SJSA1 (cell line): ENCODE measurements at places on chromosomes 7 and 10.
A peak's percentile ranks its signal among the peaks of the same experiment; 100 is the strongest.

- no peak for DNase-seq
Observed at GRCh38 chr7:124940306-124940705, 10.7 kb upstream of the POT1 start.

DNA sequence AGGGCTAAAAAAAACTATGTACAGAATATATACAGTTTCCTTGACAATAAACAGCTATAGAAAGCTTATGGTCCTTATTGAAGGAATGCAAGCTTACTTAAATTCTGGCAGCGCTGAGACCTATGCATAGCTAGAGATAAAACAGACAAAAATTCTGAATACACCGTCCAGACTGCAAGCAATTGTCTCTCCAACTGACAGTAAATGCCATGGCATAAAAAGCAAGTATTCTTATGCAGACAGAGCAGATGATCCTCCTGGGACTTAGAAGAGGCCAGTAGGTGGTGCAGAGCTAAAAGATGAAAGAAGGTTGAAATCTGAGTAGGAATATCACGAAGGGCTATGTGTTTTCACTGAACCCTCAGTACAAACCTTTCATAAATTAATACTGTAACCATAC, 157.0 kb upstream of the CACNA2D1 start:
- DNase-seq, result no peak

DNA sequence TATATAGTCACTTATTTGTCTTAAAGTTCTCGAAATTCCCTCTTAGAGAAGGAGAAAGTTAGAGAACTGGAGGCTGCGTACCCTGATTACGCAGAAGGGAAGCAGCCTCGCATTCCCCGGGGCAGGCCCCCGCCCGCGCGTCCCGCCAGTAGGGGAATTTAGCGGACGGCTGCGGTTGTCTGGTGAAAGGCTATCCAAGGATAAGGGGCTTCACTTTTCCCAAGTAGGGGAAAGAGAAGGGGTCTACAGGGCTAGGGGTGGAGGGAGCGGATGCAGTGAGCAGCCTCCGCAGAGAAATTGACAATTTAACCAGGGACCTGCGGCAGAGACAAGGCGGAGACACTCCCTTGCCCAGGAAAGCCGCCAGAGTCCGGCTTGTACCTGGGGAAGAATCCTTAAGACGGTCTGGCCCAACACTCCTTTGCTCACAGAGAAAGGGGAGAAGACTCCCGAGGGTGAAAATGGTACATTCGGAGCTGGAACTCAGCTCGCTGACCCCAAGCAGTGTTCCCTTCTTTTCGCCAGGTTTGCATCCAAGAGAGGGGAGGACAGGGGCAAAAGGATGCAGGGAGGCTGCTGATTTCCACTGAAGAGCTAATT, 994 bp upstream of the MAGI2 start:
- peak; percentile 47 for DNase-seq

GRCh38 chr10:102468683-102469082, 17.3 kb upstream of the C10orf95 start:
- DNase-seq, result no peak

DNA sequence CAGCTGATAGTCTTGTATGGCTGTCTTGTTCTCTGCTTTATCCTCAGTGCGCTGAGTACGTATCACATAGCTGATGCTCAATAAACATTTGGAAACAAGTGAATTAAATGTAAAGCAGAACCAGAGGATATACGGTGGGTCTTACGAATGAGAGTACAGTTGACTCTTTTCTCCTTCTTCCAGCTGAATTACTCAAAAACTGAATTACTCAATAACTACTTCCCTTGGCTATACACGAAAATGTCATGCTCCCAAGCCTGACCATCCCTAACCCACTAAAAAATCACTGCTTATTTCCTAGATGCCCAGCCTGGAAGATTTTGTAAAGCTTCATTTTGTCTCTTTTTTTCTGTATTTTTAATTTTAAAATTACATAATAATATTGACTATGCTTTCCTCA, 3.2 kb upstream of the RSU1 start:
- DNase-seq, result no peak

- DNase-seq, result no peak
Observed at GRCh38 chr7:13322126-13322525, 634.7 kb downstream of the ARL4A start.

DNA sequence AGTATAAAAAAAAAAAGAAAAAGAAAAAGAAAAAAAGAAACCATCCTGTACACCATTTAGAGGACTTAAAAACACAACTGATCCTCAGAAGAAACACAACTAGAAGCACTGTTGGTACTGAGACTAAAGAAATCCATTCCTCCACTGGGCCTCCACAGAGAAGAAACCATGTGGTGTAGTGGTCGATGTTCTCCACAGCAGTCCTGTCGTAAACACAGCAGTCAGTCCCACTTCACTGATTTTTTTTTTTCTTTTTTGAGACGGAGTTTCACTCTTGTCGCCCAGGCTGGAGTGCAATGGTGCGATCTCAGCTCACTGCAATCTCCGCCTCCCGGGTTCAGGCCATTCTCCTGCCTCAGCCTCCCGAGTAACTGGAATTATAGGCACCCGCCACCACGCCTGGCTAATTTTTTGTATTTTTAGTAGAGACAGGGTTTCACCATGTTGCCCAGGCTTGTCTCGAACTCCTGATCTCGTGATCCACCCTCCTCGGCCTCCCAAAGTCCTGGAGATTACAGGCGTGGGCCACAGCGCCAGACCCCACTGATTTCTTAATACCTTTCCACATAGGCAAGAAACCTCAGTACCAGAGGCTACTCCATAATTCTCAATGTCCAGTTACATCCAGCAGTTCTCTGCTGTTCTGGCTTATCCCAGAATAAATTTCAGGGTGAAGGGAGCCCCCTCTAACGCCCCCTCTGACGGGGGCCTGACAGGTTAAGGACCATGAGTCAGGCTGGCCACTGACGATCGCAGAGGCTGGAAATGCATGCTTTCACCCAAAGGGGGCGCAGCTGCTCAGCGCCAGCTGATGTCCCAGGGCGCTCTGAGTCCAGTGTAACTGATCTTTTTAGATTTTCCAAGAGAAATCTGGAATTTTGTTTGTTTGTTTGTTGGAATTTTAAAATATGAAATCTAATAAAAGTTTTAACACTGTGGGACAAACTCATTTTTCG, 24.8 kb upstream of the FFAR4 start:
- peak; percentile 32 for DNase-seq

DNA sequence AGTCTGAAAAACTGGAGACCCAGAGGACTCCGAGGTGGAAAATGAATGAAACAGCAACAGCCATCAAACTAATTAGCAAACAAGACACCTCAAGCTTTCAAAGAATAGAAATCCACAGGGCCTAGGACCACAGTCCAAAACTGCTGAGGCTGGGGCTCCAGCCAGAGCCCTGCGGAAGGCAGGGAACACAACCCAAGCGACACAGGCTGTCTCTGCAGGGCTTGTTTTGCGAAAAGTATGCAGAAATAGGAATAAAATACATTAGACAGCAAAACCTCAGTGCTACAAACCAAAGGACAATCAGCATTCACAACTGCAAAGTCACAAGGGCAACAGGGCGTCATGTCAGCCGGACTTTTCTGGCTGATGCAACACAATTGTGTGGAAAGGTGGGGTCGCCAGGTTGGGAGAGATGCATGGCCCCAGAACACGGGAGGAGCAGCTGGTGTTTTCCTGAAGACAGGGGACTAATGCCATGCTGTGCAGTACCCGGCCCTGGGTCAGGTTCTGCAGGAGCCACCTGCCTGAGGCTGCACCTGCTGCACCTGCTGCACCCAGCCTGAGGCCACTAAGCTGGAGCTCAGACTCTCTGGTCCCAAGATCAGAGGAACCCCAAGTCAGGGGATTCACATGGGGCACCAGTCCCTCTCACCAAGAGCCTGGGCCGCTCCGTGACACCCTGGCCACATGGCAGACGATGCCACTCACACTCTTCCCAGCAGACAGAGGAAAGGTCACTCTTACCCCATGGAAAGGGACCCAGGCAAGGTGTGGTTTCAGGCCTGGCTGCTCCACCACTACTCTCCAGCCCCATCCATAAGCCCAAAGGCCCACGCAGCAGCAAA, 74.2 kb downstream of the MAD1L1 start:
- DNase-seq, result no peak

GRCh38 chr10:121910673-121911420, 17.0 kb downstream of the ATE1 start:
- peak; percentile 20 for DNase-seq

DNA sequence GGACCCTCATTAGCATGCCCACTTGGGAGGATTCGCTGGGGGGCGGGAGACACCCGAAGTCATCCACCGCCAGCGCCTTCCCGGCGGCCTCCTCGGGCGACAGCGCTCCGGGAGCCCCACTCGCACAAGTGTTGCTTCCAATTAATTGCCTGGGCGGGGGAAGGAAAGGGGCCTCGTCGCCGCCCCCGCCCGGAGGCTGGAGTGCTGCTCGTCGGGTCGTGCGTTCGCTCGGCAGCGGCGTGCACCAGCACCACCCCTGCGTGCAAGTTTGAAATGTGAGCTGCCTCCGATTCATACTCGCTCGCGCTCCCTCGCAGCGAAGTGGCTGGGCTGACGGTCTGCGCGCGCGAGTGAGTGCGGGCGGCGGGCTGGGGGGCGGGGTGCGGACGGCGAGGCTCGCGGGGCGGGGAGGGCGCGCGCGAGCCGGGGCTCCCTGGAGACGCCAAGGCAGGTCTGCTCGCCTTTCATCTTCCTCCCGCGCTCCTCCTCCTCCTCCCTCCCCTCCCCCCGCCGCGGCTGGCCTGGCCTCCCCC, 104.6 kb upstream of the PPIF start:
- DNase-seq, result no peak

DNA sequence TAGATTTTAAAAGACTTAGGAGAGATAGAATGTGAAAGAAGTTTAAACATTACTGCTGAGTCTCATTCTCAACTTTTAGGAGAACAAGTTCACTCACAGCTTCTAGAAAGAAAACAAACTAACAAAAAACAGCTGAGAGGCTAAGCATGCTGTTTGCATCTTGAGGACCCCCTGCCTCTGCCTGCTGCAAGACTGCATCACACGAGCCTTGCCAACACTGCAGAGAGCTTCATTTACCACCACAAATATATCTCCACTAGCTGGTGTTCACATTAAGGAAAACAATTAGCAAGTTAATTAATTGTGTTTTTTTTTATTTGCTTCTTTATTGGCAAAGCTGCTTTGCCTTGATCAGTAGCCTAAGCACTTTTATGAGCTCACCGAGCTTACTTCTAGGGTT, 336.6 kb upstream of the KIAA1217 start:
- no peak for DNase-seq

- no peak for DNase-seq
Observed at GRCh38 chr10:80168679-80169380, 36.3 kb downstream of the PLAC9 start.

GRCh38 chr7:118085000-118085399, 99.0 kb upstream of the LSM8 start:
- DNase-seq, result no peak

DNA sequence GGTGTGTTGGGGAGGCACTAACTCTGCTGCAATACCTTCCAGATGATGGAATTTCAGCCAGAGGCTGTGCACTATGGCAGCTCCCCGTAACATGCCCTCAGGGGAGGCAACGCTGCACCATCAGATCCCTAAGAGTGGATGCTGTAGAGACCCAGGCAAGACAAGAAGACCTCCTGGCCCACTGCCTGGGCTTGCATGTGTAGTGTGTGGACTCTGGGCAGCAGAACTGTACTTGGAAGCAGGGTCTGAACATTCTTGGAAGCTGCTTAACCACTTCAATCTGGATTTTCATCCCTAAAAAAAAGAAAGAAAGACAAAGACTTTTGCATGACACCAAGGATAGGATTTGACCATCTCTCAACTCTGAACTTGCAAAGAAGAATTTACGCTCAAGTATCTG, 297.5 kb upstream of the NRP1 start:
- no peak for DNase-seq

DNA sequence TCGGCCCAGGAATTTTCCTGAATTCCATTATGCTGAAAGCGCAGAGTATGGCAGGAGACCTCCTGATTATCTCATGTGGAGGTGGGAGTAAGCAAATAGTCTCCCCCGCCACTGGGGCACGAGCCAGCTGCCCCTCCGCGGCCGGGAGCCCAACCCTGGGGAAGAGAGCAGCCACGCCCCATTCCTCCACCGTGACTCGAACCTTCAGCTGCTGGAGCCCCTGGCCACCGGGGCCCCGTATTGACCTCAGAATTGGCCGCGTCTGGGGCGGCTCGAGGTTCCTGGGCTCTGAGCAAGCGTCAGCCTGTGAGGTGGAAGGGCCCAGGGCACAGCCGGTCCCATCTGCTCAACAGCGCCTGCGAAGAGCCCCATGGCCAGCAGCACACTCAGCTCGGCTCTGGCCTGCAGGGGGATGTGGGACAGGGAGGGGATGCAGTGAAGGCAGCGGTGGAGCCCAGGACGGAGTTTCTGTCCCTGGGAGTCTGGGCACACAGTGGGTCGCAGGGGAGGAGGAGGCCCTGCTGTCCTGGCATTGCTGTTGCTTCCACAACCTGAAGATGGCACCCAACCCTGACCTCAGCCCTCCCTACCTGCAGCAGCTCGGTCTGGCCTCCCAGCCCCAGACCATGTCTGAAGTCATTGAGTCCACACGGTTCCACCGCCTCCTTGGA, 97.8 kb downstream of the CHST15 start:
- DNase-seq, result peak; percentile 15

GRCh38 chr10:125166658-125167057, 6.3 kb upstream of the CTBP2 start:
- DNase-seq, result no peak

DNA sequence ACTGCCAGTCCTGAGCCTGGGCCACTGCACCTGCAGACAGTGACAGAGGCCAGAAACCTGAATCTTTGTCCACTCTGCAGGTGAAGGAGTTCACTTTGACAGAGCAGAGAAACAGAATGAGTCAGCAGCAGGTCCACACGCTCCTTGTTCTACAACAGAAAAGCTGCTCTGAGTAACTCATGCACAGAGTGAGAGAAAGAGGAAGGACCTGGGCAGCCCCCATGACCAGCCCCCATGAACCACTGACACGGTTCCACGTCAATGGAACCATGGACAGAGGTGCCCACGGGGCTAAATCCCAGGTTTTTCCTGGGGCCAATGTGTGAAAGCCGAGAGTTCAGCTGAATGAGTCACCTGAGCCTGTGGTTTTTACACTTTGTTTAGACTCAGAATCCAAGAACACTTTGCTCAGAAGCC, 40.8 kb upstream of the CTBP2 start:
- peak; percentile 4 for DNase-seq

DNA sequence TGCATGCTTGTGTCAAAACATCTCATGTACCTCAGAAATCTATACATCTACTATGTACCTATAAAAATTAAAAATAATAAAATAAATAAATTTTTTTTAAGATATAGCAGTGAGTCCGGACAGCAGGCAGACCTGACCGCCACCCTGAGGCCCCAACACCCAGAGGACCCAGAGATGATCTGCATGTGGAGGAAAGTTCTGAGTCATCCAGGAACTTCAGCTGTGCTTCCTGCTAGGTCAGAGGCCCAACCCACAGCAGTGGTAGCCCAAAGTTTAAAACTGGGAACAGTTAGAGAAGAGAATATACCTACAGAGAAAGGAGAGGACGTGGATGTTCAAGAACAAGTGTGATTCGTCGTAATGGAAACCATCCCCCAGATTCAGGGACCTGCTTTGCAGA, 683.7 kb upstream of the NRP1 start:
- no peak for DNase-seq

- peak; percentile 56 for DNase-seq
Observed at GRCh38 chr10:6348096-6348874, 145.6 kb downstream of the PFKFB3 start.
